ENCODE measurements at places on chromosomes 7 and 10.

- no peak for DNase-seq
Observed at GRCh38 chr7:89771003-89771636, 383.1 kb upstream of the STEAP1 start.

DNA sequence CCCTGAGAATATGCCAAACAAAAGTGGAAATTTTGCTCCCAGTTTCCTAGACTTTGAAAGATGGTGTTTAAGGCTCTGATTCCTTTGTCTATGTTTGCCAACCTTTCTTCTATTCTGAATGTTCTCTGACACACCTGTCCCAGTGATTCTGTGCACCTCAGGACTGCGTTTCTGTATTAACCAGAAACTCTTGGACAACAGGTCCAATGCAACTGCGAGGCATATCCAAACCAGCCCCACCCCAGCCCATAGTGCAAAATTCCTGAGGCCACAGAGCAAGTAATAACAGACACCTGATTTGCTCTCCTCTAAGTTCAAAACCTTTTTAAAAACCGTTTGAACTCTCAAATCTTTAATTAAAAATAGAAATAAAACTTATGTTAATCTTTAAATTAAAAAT is 37.0 kb upstream of the MSRB2 start:
- peak; percentile 23 for DNase-seq

DNA sequence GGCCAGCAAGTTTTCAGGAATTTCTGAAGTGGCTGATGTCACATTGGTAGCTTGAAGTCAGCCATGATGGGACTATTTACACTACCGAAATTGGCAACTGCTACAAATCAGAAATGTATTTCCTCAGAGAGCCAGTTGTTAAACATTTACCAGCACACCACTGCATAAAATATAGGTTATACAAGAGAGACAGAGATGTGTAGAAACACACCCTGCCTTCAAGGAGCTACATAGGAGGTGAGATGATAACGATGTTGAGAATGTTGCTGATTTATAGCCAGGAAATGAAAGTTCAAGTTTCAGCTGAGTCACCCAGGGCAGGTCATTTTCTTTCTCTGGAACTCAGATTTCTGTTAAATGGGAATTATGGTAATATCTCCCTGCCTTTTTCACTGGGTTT is 46.0 kb upstream of the TCF7L2 start:
- DNase-seq = no peak

- no peak for DNase-seq
Observed at GRCh38 chr7:149325248-149325647, 63.3 kb downstream of the ZNF783 start.

DNA sequence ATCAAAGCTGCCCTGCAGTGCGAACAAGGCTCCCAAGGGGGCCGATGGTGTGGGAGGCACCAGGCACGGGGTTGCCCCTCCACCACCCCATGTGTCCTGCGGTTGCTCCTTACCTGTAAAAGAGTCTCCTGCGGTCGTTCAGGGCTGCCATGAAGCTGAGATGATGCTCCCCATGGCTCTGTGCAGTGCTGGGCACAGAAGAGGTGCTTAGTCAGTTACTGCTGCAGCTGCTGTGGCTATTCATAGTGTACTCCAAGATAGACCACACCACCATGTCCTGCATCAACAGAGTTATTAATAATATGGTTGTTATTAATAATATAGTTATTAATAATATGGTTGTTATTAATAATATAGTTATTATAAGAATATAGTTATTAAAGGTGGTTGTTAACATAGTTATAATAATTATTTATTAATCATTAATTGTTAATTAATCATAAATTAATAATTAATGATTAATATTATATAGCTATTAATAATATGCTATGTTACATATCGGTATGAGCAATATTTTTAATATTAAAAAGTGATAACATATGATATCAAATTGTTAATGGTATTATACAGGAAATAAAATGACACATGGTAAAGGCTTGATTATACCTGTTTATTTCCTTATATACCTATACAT is 97.0 kb upstream of the PFKP start:
- no peak for DNase-seq

DNA sequence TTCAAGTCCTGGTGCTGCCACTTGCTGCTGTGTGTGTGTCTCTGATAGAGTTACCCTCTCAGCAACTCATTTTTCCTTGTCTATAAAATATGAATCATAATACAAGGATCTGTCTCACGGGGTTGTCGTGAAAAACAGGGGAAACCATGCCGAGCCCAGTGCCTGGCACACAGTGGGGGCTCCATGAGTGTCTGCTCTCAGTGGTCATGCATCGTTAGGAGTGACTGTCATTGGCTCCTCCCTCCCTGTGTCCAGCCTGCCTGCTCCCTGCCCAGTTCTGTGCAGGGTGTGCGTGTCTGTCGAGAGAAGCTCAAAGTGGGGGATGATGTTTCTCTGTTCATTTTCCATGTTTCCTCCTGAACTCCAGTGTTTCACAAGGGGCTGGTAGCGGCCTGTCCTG is 83.6 kb upstream of the LRRC4 start:
- DNase-seq = no peak

Measured in osteocyte (in vitro differentiated cells).